Esophagus mucosa (tissue), 1 donor: ENCODE measurements at places on chromosomes 6 and 20.

DNA sequence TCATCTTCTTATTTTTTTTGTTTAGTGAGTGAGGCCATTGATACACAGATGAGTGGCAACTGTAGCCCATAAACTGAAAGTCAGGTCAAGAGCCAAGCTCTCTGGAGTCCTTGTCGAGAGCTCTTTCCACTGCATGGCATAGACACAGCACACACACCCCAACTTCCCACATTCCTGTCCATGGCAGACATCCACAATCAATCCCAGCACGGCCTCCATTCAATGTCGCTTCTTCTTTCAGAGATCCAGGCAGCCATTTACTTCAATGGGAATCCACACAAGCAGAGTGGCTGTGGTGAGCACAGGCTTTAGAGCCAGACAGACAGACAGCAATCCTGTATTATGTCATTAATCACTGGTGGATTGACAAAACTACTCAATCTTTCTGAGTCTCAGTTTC, 34.9 kb upstream of the ECI2 start:
- no peak for ATAC-seq

GRCh38 chr20:58906894-58907293, 54.4 kb downstream of the GNAS start:
- ATAC-seq, result peak; percentile 65

DNA sequence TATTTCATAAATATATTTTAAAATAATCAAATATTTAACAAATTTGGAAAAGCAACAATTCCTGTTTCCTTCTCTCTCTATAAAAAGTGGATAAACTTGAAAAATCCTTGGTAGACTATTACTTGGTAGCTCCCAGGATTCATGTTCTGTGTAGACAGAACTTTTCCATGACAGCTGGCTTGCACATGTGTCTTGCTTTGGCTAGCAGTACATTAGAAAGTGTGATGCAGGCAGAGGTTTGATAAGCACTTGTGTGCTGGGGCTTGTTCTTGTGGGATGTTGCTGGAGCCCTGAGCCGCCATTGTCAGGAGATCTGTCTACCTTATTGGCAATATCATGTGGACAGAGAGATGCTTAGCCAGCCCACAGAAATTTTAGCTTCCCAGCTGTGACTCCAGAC, 327.2 kb downstream of the CDKAL1 start:
- ATAC-seq, result no peak

- ATAC-seq, result no peak
Measured at GRCh38 chr20:13510837-13511488, 127.8 kb downstream of the TASP1 start.

DNA sequence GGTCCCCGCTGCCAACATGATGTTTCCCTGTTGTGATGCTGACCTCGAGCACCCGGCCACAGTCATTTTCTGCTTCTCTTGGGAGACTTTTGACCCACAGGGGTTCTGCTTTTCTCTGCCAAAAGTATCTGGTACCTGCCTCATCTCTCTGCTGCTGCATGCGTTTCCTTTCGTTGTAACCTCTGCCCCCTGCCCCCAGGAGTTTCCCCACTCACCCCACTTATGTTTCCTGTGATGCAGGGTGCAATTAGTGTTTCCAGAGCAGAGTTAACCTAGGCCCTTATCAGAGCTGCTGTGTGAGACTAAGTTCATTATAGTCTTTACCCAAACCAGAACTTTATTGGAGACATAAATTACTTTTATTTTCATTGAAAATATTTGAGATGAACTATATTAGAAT, 65.2 kb upstream of the EDN3 start:
- no peak for ATAC-seq

DNA sequence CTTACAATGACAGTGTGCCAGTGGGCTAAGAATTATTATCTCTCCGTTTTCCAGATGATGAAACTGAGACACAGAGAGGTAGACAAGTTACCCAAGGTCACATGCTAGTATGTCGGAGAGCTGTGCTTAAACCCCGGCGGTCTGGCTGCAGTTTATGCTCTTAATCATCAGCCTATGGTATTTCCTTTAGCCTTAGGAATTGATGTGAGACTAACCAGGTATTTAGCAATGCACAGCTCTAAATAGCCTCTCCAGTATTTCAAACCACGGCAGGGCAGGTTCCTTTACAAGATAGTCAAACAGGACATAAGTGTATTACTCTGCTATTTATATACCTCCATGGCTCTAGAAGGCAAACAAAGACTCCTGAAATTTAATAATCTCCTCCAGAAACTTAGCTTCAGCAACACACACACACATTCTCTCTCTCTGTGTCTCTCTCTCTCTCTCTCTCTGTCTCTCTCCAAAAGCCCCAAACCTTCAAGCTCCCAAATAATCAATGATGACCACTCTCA, 142.0 kb upstream of the ZNF217 start:
- ATAC-seq, result peak; percentile 87

DNA sequence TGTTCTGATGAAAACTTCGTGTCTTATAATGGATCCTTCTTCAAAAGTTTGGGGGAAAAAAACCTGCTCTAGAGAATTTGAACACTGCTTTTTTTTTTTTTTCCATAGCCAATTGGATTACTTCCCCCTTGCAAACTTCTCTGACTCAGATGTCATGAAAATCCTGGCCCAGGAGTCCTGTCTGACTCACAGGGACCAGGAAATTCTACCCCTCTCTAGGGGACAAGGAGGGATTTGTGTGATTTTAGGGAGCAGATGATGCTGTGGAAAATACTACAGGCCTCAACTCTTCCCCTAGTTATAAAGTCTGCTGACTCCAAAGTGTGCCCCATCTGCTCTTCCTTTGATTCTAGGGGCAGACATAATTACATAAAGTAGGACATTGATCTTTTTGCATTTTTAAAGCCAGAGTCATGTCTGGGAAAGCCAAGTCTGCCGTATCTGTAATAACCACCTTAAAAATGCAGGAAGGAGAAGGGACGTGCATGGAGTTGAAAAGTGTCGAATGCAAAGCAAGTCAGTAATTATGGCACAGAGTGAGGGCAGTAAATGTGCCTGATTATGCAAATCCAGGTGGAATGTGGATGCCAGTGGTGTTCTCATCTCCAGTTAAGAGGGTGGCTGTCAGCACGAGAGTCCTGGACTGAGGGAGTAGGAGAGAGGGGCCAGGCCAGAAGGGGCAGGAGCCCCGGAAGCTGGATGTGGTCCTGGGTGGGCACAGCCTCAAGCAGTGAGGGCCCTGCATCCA, 144.3 kb upstream of the SULF2 start:
- ATAC-seq, result peak; percentile 15

DNA sequence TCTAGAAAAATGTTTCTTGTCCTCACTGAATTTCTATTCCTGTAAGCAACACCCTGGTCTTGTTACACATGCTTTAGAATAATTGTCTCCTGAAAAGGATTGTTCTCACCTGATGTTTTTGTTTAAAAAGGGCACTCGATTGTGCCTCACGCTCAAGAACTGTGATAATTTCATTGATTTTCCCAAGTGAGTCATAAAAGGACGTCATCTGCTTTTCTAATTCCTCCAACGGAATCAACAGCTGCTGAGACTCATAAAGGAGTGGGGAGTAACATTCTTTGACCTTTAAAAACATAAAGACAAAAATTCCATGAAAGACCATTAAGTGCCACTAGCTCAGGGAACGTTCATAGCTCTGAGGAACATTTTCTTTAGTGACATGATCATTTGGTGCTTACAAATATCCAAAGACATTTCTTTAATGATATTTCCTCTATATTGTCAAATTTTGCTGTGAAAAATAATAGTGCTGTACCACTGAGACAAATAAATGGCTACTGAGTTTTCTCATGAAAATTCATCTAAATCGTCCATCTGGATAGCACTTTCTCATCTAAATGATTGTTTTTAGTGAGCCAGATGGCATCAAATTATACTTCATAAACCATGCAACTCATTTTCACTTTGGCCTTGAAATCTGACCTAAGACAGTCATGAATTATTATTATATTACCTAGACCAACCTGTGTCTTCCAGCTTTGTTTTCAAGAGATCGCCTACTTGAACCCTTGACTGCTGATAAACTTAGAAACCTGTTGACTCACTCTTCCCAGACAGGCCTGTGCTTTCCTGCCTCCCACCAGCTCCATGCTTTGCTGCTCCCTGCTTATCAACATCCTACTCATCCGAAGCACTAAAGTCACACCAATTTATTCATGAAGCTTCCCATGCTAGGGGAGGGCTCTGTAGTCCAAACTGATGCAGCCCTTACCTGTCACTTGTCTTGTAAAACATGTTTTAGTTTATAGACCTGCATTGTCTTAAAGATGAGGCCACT, 178.2 kb downstream of the SYNE1 start:
- ATAC-seq, result no peak

DNA sequence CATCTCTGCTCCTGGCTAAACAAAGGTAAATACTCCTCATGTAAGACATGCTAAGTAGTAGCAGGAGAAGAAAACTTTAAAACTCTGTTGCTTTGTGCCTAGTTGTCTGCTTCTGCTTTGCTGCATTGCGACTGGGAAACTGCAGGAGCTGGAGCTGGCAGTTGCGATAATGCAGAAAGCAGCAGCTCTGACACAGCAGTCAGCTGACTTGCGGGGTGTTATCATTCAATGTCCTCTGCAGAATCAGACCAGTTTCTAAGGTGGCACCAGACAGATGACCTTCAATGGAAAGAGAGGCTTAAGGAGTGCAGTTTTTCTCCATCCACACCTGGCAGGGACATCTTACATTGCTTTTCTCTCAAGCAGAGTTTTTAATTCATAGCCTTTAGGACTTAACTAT, 69.9 kb upstream of the SOX4 start:
- ATAC-seq, result no peak

DNA sequence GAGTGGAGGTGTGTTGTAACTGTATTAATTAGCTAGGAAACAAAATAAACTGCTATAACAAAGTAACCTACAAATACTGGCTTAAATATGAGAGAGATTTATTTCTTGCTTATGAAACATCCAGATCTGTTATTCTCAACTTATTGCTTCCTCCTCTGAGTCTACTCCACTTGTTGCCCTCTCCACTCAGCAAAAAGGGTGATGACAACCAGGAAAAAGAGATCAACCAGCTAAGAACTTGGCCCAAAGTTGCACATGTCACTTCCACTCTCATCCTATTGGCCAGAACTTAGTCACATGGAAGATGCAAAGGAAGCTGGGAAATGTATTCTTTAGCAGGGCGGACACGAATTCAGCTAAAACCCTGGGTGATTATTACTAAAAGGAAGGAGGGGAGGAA, 5.2 kb upstream of the TP53RK start:
- ATAC-seq, result peak; percentile 56

GRCh38 chr6:4100655-4101054, 21.7 kb upstream of the FAM217A start:
- ATAC-seq, result no peak

DNA sequence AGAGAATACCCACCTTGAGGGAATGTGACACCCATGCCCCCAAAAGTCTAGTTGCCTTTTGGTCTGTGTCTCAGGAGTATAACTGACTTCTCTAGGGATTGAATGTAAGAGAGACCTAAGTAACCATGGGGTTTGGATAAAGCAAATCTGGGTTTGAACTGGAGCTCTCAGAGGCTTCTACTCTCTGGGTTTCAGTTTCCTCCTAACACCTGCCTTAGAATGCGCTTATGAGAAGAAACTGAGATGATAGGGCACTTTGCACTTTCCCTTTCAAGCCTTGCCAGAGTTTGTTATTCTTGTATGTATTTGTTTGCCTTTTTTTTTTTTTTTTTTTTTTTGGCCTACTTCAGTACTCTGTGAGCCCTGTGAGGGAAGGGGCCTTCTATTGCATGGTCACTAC, 19.4 kb downstream of the SDHAF4 start:
- no peak for ATAC-seq

GRCh38 chr6:55632953-55633352, 54.0 kb upstream of the HMGCLL1 start:
- no peak for ATAC-seq

DNA sequence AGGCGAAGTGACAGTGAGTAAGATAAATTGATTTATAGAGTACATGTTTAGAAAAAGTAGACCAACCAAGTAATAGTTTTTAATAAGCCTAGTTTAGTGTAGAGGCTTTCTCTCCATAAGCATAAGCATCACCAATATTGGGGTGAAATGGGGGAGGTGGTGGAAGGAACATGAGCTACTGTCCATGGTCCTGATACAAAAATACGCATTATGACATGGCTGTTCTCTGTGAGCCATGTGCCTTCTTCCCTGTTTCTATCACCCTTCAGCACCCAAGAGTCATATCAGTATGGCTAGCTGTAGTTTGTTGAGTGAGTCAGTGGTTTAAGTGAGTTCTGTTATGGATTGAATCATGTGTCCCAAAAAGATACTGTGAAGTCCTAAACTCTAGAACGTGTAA, 150.8 kb downstream of the EDN1 start:
- no peak for ATAC-seq
